T-cell (primary cell): ENCODE measurements at places on chromosomes 5 and 9. TPM values are rescaled to one million over a fixed set of nuclear protein-coding genes. Genes with fewer than 3 reads are reported as not detected.

Gene INSYN2B
- total RNA-seq, result not detected

Gene KIAA1958
- 6.4 TPM for total RNA-seq

Gene ADGRD2
- not detected for total RNA-seq

Gene SPINK6
- not detected for total RNA-seq

Gene C5orf58
- total RNA-seq, result not detected
